A172 (cell line): ENCODE measurements at places on chromosomes 3 and 15. TPM values are rescaled to one million over a fixed set of nuclear protein-coding genes. Genes with fewer than 3 reads are reported as not detected.

GRCh38 chr15:82919231-82919886 lies 33.2 kb downstream of the HOMER2 start:
- no peak for DNase-seq

- DNase-seq, result peak; percentile 70
Measured at GRCh38 chr3:105518806-105519418, 152.2 kb downstream of the ALCAM start.

CCR9 gene
- total RNA-seq, result not detected in 2 replicates

SCG5 gene
- total RNA-seq, result 0.76 and 3.9 TPM in 2 replicates

ISLR gene
- total RNA-seq, result 0.41 and 0.53 TPM in 2 replicates

SLC27A2 gene
- not detected in 2 replicates for total RNA-seq
